Globus pallidus (tissue), 1 donor: ENCODE measurements at places on chromosomes 12 and 14.

GRCh38 chr12:3076730-3077571 lies at the start of gene TSPAN9:
Gene TSPAN9, plus strand, starts transcription at chr12:3077379. Its CDS starts 123,815 bp downstream, at chr12:3201194.
- DNase-seq, result peak; percentile 39

DNA sequence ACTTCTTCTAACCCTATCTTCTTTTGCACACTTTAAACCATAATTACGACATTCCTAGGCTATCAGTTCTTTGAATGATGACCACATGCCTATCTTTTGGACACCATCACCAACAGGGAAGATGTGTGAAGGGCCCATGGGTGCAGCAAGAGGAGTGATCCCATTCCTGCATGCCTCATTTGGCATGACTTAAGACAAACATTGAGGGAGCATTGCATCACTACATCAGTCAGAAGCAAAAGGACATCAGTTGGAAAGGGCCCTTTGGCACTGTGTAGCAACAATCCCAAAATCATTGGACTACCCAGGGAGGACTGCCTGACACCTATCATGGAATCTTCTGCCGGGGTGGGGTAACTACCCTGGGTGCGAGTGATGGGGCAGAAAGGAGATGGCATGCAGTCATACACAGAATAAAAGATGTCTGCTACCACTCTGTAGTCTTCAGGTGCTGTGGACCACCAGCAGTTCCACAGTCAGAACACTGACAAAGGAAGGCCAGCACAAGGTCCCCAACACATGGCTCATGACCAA lies 10.7 kb upstream of the TMBIM6 start:
- no peak for DNase-seq

GRCh38 chr12:103929784-103930033 lies 501 bp upstream of the HSP90B1 start:
- DNase-seq, result no peak

- no peak for DNase-seq
Observed at GRCh38 chr14:23043754-23044153, 1.7 kb downstream of the PSMB11 start.

DNA sequence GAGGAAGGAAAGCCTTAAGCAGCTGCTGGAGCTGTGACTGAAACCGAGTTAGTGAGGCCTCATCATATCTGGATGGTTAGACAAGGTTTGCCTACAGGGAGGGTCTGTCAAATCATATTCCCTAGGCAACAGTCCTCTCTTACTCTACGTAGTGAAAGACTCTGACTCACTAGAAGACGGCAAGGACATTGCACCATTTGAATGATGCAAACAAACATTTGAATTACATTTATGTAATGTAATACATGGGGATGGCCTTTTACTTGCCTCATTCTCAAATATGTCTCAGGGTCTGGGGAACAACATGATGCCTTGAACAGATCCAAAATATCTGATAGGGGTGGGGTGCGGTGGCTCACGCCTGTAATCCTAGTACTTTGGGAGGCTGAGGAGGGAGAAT lies 29.8 kb upstream of the STRAP start:
- no peak for DNase-seq

DNA sequence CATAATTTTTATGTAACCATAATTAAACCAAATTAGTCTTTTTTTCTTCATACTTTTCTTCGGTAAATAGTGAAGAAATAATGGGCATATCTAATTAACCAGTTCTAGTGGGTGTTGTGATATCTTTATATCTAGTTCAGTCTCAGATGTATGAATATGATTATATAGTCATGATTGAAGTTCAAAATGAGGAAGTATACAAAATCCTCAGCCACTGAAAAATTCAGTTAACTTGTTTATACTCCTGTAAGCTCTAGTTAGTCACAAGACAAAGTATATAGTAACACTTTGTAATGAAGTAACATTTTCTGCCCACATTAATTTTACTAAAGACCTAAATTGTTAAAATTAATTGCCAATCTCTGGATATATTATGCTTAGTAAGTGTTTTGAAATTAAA lies 46.5 kb downstream of the CAND1 start:
- no peak for DNase-seq

GRCh38 chr12:117188961-117189724 lies 1.1 kb downstream of the FBXO21 start:
- DNase-seq, result peak; percentile 78

GRCh38 chr12:3809357-3810015 lies 56.6 kb upstream of the CRACR2A start:
- no peak for DNase-seq

DNA sequence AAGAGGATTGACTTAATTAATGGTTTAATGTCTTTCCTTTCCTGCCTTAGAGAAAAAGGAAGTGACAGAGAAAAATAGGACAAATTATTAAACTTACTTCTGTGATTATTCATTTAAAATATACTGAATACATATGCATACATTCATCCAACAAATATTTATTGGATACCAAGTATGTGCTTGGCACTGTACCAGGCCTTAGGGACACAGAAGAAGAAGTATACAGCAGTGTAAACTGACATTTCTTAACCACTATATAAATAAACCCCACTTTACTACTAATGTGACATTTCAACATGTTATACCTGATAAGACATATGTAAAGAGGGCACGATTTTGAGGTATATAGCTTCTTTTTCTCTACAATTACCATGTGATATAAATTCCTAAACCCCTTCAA lies 53.6 kb downstream of the ERO1A start:
- DNase-seq, result no peak

DNA sequence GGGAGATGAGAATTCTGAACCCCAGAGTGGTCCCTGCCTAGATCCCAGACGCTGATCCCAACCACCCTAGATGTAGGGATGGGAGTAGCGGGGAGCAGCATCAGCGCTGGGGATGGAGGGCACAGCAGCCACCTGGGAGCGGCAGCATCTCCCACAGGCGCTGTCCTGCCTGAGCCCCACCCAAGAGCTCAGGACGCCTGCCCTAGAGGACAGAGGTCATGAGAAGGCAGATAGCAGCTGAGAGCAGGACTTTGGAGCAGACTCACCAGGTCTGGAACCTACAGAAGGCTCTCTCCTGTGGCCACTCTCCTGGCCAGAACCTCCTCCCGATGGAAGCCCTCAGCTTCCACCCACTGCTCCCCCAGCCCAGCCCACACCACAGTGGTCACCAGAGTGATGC lies 7.2 kb downstream of the CCDC85C start:
- no peak for DNase-seq

- DNase-seq, result no peak
Observed at GRCh38 chr12:130195369-130195768, 33.1 kb downstream of the FZD10 start.

DNA sequence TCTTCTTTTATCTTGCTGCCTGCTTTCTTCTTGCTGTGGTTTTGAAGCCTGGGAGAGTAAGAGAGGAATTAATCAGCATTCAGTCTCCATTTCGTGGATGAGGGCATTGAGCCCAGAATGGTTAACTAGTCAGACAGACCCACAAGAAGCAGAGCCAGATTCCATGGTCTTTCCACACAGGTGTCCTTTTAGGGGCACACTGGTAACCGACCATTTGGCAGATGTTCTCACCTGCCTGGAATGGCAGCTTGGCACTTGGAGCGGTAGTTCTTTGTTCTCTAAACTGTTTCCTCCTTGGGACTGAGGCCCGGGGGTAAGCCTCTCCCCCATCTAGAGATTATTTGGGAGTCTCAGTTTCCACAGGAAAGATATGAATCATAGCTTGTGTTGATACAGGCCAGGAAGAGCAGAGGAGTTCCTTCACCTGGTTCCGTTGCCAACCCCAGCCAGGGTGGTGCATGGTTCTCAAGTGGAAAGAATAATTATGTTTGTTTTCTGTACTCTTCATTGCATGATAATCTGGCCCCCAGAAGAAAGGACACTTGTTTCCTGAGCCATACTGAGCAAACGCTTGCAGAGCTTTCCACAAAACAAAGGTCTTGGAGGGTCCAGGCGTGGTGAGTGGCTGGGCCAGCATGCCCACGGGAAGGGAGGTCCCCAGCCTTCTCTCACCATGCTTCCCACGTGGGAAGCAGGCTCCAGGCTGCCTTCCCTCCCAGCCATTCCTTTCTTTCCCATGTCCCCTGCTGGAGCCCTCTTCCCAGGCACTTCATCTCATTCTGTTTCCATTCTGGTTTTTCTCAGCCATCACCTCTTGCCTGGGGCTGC lies 2.0 kb upstream of the KRT75 start:
- DNase-seq, result no peak

- DNase-seq, result no peak
Observed at GRCh38 chr12:130828895-130829294, 10.2 kb downstream of the STX2 start.

DNA sequence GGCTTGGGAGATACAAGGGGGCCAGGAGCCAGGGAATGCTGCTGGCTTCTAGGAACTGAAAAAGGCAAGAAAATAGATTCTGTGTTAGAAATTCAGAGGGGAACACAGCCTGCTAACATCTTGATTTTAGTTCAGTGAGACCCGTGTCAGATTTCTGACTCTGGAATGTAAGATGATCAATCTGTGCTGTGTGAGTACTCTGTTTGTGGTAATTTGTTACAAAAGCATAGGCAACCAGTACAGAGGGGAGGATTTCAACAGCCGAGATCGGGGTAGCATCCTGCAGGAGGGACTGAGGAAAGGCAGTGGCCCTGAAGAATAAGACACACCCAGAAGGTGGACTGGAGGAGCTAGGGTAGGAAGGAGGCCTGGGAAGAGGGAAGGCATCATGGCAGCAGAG lies 410.0 kb upstream of the CCDC196 start:
- DNase-seq, result no peak

- DNase-seq, result no peak
Observed at GRCh38 chr12:89359615-89360014, 7.3 kb upstream of the DUSP6 start.

DNA sequence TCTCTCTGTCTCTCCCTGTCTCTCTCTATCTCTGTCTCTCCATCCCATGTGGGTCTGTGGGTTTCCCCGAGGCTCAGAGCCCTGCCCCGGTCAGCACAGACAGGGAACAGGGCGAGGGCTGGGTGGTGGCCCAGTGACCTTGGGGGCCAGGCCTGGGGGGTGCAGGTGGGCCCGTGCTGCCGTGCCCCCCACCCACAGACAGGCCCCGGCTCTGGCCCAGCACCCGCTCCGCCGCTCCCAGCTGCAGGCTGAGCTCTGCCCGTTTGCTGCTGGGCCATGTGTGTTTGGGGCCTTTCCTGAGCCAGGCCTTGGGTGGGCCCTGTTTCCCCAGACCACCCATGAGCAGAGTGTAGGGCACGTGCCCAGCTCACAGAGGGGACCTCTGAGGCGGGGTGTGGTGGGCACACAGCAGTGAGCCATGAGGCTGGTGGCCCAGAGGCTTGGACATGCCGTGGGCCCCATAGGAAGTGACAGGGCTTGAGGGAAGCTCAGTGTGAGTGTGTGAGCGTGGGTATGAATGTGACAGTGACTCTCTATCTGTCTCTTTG lies 51.0 kb downstream of the TMEM121 start:
- no peak for DNase-seq

DNA sequence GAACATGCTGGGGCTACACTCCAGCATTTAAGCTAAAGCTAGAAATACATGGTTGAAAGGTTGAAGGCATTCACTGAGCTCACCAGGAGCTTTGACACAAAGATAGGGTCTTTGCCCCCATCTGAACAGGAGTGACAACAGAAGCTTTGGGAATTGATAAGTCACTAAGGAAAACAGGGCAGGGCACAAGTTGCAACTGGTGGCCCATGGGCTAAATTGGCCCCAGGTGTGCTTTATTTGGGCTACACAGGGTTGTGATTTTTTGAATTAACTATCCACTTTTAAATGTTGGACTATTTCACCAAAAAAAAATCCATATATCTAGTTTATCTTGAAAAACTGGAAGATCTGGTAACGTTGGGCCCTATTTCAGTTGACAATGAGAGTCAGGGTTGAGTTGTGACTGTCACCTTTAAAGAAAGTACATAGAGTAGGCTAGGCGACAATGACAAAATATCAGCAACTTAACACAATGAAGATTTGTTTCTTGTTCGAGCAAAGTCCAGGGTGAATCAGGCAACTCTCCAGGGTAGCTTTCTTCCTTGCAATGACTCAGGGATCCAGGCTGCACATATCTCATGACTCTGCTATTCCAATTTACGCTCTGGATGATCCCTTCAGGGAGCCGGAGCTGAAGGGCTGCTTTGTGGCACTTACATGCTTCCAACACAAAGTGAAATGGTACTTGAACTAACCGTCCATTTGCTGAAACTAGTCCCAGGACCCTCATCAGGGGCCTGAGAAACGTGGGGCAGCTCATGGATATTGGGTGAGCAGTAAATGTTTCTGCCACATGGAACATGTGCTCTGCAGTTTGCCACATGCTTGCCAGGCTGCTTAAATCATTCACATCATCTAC lies 13.3 kb upstream of the EIF4B start:
- DNase-seq, result no peak

- no peak for DNase-seq
Observed at GRCh38 chr14:69693145-69693544, 73.8 kb upstream of the SRSF5 start.

- no peak for DNase-seq
Observed at GRCh38 chr14:52189325-52189724, 78.2 kb upstream of the PTGDR start.

GRCh38 chr12:2501464-2502191 lies 293.1 kb upstream of the FKBP4 start:
- peak; percentile 29 for DNase-seq

- no peak for DNase-seq
Observed at GRCh38 chr12:77407931-77408330, 342.6 kb upstream of the E2F7 start.

DNA sequence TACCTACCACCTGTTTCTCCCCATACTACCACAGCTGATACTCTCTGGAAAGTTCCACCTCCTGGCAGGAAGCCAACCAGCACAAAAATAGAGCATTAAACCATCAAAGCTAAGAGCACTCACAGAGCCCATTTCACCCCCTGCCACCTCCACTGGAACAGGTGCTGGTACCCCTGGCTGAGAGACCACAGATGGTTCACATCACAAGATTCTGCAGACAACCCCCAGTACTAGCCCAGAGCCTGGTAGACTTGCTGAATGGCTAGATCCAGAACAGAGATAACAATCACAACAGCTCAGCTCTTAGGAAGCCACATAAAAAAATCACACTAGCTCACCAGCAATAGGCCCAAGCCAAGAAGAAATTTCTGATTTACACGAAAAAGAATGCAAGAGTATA lies 855.2 kb downstream of the FSCB start:
- no peak for DNase-seq

DNA sequence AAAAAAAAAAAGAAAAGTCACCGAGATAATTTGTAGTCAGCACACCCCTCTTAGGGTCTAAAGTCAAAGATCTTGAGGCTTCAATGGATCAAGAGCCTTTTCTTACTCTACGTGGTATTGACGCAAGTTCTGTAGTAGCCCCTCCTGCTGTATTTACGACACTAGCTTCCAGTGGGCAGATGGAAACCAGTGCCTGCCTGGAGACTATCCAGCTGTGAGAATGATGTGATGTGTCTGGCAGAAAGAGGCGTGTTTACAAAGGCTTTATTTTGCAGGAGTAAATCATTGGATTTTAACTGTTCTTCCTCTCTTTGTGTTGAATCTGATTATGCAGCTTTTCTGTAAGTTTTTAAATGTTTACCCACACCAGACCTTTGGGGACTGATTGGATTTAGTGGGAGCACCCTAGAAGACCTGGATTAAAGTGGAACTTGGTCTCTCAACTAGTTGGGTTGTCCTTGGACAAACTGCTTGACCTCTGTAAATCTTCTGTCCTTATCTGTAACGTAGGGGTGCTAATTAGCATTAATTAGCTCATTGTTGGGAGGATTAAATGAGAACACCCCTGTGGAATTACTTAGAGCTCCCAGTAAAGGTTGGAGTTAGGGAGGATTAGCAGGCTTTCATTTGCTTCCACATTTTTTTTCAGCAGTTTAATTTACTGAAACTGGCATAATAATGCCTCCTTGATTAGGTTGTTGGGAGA lies 72.4 kb downstream of the RASSF3 start:
- peak; percentile 17 for DNase-seq

GRCh38 chr12:68080577-68080976 lies 79.0 kb downstream of the IFNG start:
- no peak for DNase-seq
